ENCODE measurements at places on chromosomes 13 and 19.

GRCh38 chr19:46786236-46787039 lies 2.0 kb downstream of the SLC1A5 start:
- DNase-seq, result peak; percentile 86

GRCh38 chr13:75864718-75865117 lies 228.6 kb downstream of the LMO7 start:
- DNase-seq, result peak; percentile 80

- peak; percentile 82 for DNase-seq
Observed at GRCh38 chr19:45768655-45768983, 433 bp downstream of the SIX5 start.

- no peak for DNase-seq
Observed at GRCh38 chr13:87777387-87777786, 106.2 kb downstream of the SLITRK5 start.

GRCh38 chr19:18975869-18976268 lies 34.9 kb upstream of the HOMER3 start:
- peak; percentile 47 for DNase-seq

- DNase-seq, result peak; percentile 57
Observed at GRCh38 chr19:17348700-17349099, 11.3 kb downstream of the GTPBP3 start.

DNA sequence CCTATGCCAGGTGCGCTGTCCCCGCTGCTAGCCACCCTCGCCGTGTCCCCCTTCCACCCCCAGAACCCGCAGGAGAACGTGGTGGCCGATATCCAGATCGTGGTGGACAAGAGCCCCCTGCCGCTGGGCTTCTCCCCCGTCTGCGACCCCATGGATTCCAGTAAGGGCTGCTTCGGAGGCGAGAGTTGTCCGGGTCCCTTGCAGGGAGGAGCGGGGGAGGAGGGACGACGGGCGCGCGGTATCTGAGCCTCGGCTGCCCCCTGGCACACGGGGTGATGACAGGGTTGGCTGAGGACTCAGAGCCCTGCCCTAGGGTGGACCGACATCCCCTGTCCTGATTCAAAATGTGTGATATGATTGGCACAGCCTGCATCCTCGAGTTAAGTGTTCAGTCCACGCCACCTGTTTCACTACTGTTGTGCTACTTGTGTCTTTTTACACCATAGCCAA lies 653 bp downstream of the MVB12A start:
- DNase-seq, result no peak

All from adipocyte (in vitro differentiated cells).